ENCODE measurements at places on chromosomes 2 and 18. TPM values are rescaled to one million over a fixed set of nuclear protein-coding genes. Genes with fewer than 3 reads are reported as not detected.
A peak's percentile ranks its signal among the peaks of the same experiment; 100 is the strongest.

HSBP1L1 gene
- total RNA-seq = 1.6 TPM

UGT1A3 gene
- not detected for total RNA-seq

AGXT gene
- 0.16 TPM for total RNA-seq

DNA sequence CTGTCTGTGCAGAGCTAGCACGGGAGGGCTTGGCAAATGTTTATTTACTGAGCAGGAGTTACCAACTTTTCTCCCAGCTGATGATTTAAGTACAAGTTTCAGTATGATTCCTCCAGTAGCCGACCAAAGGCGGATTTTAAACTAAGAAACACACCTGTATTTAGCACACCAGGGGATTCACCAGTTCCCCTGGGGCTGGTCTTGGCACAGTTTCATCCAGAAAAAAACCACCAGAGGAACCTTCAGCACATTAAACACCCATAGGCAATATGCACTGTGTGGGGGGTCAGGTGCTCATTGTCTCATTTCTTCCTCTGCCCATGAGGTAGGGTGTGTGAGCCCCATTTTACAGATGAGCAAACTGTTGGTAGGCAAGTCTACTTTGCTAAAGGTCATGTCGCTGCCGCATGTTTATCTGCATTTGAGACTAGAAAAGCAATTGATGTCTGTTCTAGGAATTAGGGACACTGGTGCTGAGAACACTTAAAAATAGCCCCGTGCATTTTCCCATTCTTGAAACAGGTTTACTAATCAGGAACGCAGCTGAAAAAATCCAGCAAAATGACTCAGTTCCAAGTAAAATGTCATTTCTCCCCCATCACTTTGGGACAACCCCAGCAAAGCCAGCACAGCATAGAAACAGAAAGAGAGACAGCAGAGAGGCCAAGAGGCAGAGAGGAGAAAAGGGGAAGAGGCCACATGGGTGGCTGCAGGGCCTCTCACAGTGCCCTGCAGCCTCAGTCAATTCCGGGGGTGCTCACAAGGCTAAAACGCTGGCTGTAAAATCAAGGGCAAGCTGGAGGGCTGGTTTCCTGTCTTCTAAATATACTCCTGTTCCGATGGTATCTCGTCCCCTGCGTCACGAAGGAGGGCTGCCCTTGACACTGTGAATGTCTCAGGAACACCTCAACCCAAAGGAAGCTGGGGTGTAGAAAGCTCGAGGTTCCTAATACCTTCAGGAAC, 166.8 kb upstream of the ID2 start:
- no peak overlapping the region for H3K27ac ChIP-seq
- H3K4me1 ChIP-seq = no peaks in the 10 kb centered on the region
- 0 out of 2 replicates have a peak, but pooled peaks cover 4% of the 10 kb centered on the region for H3K27me3 ChIP-seq
- DNase-seq = no peak
- H3K4me3 ChIP-seq = no peak overlapping the region

GRCh38 chr2:102661846-102662245, 42.5 kb downstream of the SLC9A2 start:
- no peak for DNase-seq
- no peak overlapping the region for H3K27ac ChIP-seq
- 0 out of 2 replicates have a peak, but pooled peaks cover 4% of the 10 kb centered on the region for H3K4me1 ChIP-seq

ITPRIPL1 gene
- total RNA-seq = 17.3 TPM

APOB gene
- total RNA-seq = 1.5 TPM

DNA sequence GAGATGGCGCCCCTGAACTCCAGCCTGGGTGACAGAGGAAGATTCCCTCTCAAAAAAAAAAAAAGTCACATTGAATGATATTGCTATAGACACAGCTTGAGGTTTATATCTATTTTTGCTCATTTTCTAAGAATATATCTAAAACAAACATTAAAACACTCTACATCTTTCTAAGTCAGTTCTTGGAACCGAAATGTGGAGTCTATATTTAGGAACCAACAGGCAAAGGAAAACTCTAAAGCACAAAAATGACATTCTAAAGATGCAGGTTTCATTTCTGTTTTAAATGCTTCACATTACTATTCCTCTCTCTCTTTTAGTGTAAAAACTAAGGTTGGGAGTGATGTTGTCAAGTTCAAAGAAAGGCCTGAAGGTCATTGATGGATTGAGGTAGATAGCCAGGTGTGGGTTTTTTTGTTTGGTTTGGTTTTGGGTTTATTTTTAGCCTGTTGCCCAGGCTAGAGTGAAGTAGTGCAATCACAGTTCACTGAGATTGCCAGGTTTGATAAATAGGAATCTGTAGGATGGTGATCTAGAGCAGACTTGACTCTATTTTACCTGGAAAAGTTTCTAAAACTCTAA, 194.0 kb upstream of the RBBP8 start:
- no peak for DNase-seq
- H3K27ac ChIP-seq = no peak overlapping the region
- H3K4me3 ChIP-seq = no peak overlapping the region
- H3K27me3 ChIP-seq = no peaks in the 10 kb centered on the region
- peaks cover 9% of the 10 kb centered on the region for H3K4me1 ChIP-seq
- no peaks in the 10 kb centered on the region for H3K36me3 ChIP-seq

DNA sequence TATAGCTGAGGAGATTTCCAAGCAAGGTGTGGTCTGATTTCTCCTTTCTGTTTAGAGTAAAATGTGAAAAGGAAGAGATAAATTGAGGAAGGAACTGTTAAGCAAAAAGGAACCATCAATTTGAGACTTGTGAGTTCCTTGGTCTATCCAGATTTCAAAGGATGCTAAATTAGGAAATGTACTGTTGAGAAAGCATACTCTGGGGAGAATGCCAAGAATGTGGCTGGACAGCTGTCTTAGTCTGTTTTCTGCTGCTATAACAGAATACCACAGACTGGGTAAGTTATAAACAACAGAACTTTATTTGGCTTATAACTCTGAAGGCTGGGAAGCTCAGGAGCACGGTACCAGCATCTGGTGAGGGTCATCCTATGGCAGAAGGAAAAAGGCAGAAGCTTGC, 1097.2 kb downstream of the TDRD15 start:
- DNase-seq = no peak
- H3K27me3 ChIP-seq = no peaks in the 10 kb centered on the region
- no peak overlapping the region for H3K4me3 ChIP-seq
- no peak overlapping the region for H3K27ac ChIP-seq
- peaks cover 33% of the 10 kb centered on the region for H3K36me3 ChIP-seq

DNA sequence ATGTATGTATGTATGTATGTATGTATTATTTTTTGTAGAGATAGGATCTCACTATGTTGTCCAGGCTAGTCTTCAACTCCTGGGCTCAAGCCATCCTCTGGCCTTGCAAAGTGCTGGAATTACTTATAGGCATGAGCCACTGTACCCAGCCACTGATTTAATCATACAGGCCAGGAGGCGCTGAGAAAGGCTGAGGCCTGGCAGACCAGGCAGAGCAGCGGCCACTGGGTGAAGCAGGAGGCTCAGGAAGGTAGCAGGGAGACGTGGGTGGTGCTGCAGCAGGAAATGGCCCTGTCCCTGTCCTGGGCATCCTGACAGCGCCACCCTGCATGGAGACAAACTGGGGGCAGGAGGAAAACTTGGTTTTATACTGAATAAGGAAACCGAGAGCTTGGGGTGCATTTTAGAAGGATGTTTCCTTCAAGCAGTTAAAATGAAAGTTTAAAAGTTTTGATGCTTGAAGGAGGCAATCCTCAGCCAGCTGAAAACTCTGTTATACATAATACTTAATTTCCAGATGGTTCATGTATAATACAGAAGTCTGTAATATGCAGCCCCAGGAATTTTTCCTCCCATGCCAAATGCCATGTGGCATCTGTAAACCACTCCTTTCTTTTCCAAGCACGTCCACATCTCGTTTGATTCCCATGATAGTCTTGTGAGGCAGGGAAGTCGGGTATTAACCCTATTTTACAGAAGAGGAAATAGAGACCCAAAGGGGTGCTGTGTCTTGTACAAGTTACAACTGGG, 182.4 kb downstream of the CELF4 start:
- DNase-seq = no peak
- no peak overlapping the region for H3K27ac ChIP-seq
- no peaks in the 10 kb centered on the region for H3K36me3 ChIP-seq
- peaks cover 2% of the 10 kb centered on the region for H3K27me3 ChIP-seq
- peaks cover 20% of the 10 kb centered on the region for H3K4me1 ChIP-seq

GRCh38 chr18:23710946-23711345, 21.7 kb downstream of the LAMA3 start:
- no peak overlapping the region for H3K27ac ChIP-seq
- no peak for DNase-seq
- H3K36me3 ChIP-seq = 0 out of 2 replicates have a peak, but pooled peaks cover 3% of the 10 kb centered on the region
- no peaks in the 10 kb centered on the region for H3K27me3 ChIP-seq
- H3K4me1 ChIP-seq = no peaks in the 10 kb centered on the region
- no peak overlapping the region for H3K4me3 ChIP-seq

DNA sequence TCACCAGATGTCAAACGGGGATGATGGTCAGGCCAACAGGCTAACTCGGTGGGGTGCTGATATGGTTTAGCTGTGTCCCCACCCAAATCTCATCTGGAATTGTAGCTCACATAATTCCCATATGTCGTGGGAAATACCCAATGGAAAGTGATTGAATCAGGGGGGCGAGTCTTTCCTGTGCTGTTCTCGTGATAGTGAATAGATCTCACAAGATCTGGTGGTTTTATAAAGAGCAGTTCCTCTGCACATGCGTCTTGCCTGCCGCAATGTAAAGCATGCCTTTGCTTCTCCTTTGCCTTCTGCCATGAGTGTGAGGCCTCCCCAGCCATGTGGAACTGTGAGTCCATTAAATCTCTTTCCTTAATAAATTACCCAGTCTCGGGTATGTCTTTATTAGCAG, 74.4 kb upstream of the YWHAQ start:
- H3K27ac ChIP-seq = no peak overlapping the region
- no peaks in the 10 kb centered on the region for H3K36me3 ChIP-seq
- H3K27me3 ChIP-seq = no peaks in the 10 kb centered on the region
- no peak overlapping the region for H3K4me3 ChIP-seq
- H3K4me1 ChIP-seq = peaks cover 5% of the 10 kb centered on the region

GRCh38 chr2:240189686-240190085, 49.2 kb upstream of the OTOS start:
- peaks cover 8% of the 10 kb centered on the region for H3K4me1 ChIP-seq
- no peak overlapping the region for H3K27ac ChIP-seq
- peaks cover 20% of the 10 kb centered on the region for H3K36me3 ChIP-seq

NYAP2 gene
- total RNA-seq = not detected

GRCh38 chr2:31404302-31404701, 10.2 kb downstream of the XDH start:
- H3K4me1 ChIP-seq = peaks cover 17% of the 10 kb centered on the region
- H3K36me3 ChIP-seq = no peaks in the 10 kb centered on the region
- no peaks in the 10 kb centered on the region for H3K27me3 ChIP-seq

GRCh38 chr2:238864207-238865014, 16.5 kb downstream of the TWIST2 start:
- peak overlapping the region; percentile 2 for H3K27ac ChIP-seq
- H3K4me3 ChIP-seq = no peak overlapping the region
- peak; percentile 55 for DNase-seq
- no peaks in the 10 kb centered on the region for H3K36me3 ChIP-seq

DNA sequence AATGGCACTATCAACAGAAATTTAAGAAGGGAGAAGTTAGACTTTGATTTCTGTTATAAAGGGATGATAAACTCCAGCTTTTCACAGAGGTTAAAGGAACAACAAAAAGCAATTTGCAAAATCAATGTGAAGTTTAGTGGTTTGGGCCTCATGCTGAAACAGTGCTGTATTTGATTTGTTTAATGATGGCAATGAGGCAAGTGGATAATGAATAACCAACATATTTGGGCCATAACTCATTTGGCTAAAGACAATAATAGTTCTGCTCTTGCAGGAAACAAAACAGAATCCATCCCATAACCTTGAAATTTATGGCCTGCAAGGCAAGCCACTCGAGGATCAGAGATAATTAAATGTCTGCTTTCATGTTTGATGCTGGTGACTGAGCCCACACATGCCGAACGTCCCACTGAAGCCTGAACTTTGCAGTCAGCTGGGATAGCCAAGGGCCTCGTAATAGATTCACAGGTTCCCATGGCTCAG, 56.5 kb downstream of the TPGS2 start:
- H3K27ac ChIP-seq = no peak overlapping the region
- H3K36me3 ChIP-seq = no peaks in the 10 kb centered on the region
- no peak for DNase-seq

DNA sequence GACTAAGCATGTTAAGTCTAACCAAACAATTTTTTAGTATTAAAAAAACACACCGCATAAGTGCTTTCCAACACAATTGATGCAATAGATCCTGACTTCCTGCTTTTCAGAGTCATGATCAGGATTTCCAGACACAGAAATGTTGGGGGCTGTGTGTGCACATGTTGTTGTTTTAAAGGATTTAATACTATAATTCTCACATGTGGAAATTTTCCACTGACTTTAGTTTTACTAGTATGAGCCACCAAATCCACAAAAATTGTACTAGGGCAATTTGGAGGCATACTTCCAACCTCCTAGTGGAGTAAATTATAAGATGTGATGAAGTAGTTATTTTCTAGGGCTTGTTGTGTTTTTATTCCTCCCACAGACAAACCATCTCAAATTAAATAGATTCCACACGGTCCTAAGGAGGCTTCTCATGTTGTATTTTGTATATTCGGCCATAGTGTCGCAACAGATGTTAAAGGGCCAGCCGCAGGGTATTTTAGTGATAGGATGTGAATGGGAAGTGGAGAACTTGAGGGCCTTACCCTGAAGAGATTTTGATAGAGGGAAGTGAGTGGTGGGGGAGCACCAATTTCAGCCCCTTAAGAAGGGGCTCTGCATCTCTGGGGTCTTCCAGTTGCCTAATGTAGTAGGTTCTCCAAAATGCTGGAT, 108.9 kb upstream of the KLF7 start:
- no peaks in the 10 kb centered on the region for H3K27me3 ChIP-seq
- DNase-seq = no peak
- 0 out of 2 replicates have a peak, but pooled peaks cover 4% of the 10 kb centered on the region for H3K4me1 ChIP-seq
- peaks cover 6% of the 10 kb centered on the region for H3K36me3 ChIP-seq

GRCh38 chr2:154697418-154698252, 860 bp upstream of the KCNJ3 start:
- peaks cover 14% of the 10 kb centered on the region for H3K4me1 ChIP-seq
- peak; percentile 55 for DNase-seq
- no peaks in the 10 kb centered on the region for H3K36me3 ChIP-seq
- H3K4me3 ChIP-seq = peak overlapping the region; percentile 78

- H3K4me3 ChIP-seq = no peak overlapping the region
- peaks cover 14% of the 10 kb centered on the region for H3K27me3 ChIP-seq
- H3K36me3 ChIP-seq = peaks cover 4% of the 10 kb centered on the region
- H3K4me1 ChIP-seq = peaks cover 3% of the 10 kb centered on the region
Measured at GRCh38 chr2:705971-706511, 28.8 kb upstream of the TMEM18 start.

CEBPZ gene
- total RNA-seq = 127 TPM

- no peaks in the 10 kb centered on the region for H3K27me3 ChIP-seq
- no peaks in the 10 kb centered on the region for H3K36me3 ChIP-seq
- H3K4me1 ChIP-seq = peaks cover 6% of the 10 kb centered on the region
Measured at GRCh38 chr2:173658946-173659371, 304.3 kb downstream of the CDCA7 start.

RTKN gene
- 66.6 TPM for total RNA-seq

DNA sequence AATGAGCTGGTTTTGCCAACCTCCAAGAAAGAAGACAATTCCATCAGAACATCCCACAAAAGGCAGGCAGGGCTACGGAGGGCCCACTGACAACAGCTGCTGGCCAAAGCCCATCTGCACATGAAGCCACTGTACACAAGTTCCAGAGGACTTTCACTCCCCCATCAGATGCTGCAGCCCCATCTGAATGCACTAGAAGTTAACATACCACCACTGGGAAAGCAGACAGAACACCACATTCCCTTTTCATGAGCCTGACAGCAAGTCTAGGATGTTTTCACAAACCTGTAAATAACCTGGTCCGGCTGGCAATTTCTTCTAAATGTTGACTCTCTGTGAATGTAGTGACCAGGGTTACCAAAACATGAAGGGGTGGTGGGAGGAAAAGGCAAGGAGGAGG, 41.5 kb downstream of the CCBE1 start:
- no peak overlapping the region for H3K4me3 ChIP-seq
- DNase-seq = no peak
- peaks cover 7% of the 10 kb centered on the region for H3K4me1 ChIP-seq
- no peak overlapping the region for H3K27ac ChIP-seq
- no peaks in the 10 kb centered on the region for H3K36me3 ChIP-seq

Data from WTC11 (cell line).